ENCODE measurements at places on chromosomes 13 and 19. TPM values are rescaled to one million over a fixed set of nuclear protein-coding genes. Genes with fewer than 3 reads are reported as not detected.

Gene CACNG7
- total RNA-seq = not detected

Gene APC2
- not detected for total RNA-seq

Gene TEKTIP1
- total RNA-seq = not detected

Gene TMEM190
- not detected for total RNA-seq

Gene KPTN
- total RNA-seq = 1.4 TPM

Gene ARRDC5
- not detected for total RNA-seq

Gene FAM124A
- 0.35 TPM for total RNA-seq

Gene KLF1
- not detected for total RNA-seq

Gene TMEM38A
- total RNA-seq = 1.9 TPM

Gene PSG6
- total RNA-seq = not detected

Gene FAM83E
- total RNA-seq = not detected

Gene CEACAM3
- not detected for total RNA-seq

Gene FARSA
- 66.3 TPM for total RNA-seq

Gene CNN1
- total RNA-seq = 10.9 TPM

Gene CELF5
- total RNA-seq = 0.20 TPM

Gene ATXN8OS
- not detected for total RNA-seq

Gene ZNF506
- 38.4 TPM for total RNA-seq

Gene CD79A
- total RNA-seq = 0.10 TPM

Gene KBTBD7
- total RNA-seq = 5.0 TPM

Gene STOML3
- not detected for total RNA-seq

Gene ENOX1
- total RNA-seq = 0.52 TPM

Gene ATP12A
- total RNA-seq = not detected

Gene RFPL4A
- not detected for total RNA-seq

Gene UPK1A
- not detected for total RNA-seq

Gene IFNL1
- not detected for total RNA-seq

Gene C19orf33
- total RNA-seq = 148 TPM

Gene SYNGR4
- not detected for total RNA-seq

Gene IGFL1
- not detected for total RNA-seq

Gene ZNF66
- total RNA-seq = 5.2 TPM

Gene ZNF57
- total RNA-seq = 10.6 TPM

Gene WDR88
- total RNA-seq = not detected

Gene UBE2L5
- total RNA-seq = not detected

Gene FPR1
- total RNA-seq = 0.40 TPM

Gene IGFL4
- total RNA-seq = not detected

Gene ZNF816
- total RNA-seq = 27.8 TPM

Gene CPAMD8
- 1.6 TPM for total RNA-seq

Measured in renal cortical epithelial cell (primary cell).